PC-9 (cell line): ENCODE measurements at places on chromosomes 3 and 15. TPM values are rescaled to one million over a fixed set of nuclear protein-coding genes. Genes with fewer than 3 reads are reported as not detected.

RASGRF1 gene
- total RNA-seq = 2.3 and 6.0 TPM in 2 replicates

SLC9C1 gene
- not detected in 2 replicates for total RNA-seq

ANKRD63 gene
- total RNA-seq = not detected in 2 replicates

ISY1 gene
- 62.3 and 63.1 TPM in 2 replicates for total RNA-seq

KLHL40 gene
- total RNA-seq = not detected in 2 replicates

SLC28A2 gene
- not detected in 2 replicates for total RNA-seq

REC114 gene
- total RNA-seq = not detected in 2 replicates

CBLB gene
- 29.8 and 44.0 TPM in 2 replicates for total RNA-seq

CGNL1 gene
- 0.31 and 0.50 TPM in 2 replicates for total RNA-seq

HIGD2B gene
- 0.35 TPM in 1 of 2 replicates, not detected in the other for total RNA-seq

ZDHHC23 gene
- total RNA-seq = 17.5 and 20.9 TPM in 2 replicates

IL17RC gene
- total RNA-seq = 45.0 and 54.6 TPM in 2 replicates

PRSS50 gene
- total RNA-seq = 0.48 and 0.50 TPM in 2 replicates

GOLGA8G gene
- total RNA-seq = not detected in 2 replicates
